ENCODE measurements at places on chromosomes 7 and 10.
A peak's percentile ranks its signal among the peaks of the same experiment; 100 is the strongest.

- no peak for DNase-seq
Observed at GRCh38 chr10:102776779-102777456, 33.2 kb downstream of the WBP1L start.

DNA sequence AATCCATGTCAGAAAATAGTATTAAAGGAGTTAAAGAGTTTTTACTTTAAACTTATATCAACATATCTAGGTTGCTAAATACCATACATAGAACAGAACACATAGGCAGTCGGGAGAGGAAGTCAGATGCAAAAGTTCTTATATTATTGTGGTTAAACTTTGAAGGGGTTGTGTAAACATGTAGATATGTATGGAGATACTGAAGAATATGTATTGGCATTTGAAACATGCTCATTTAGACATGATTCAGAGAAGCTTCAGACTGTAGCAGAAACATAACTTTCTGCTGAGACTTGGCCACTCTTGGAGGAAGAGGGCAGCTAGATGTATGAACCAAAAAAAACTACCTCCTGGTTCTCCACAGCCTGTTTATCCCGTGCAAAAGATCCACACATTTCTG lies 103.5 kb upstream of the FERD3L start:
- DNase-seq, result no peak

GRCh38 chr7:64685741-64686140 lies 19.8 kb downstream of the ZNF107 start:
- no peak for DNase-seq

DNA sequence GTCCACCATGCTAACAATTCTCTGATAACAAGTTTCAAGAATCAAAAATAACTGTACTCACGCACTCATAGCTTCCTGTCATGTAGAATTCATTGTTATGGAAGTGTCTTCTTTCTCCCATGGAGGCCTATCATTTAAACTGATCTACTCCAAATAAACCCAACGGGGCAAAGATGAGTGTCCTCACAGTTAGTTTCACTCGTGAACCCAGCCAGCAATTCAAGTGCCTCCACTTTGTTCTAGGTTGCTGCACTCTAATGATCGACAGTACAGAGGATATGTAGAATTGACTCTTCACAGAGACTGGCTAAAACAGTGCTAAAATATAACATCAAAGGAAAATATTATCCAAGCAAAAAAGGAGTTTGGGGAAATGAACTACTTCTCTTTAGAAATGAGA lies 111.4 kb downstream of the LRRN3 start:
- no peak for DNase-seq

- no peak for DNase-seq
Observed at GRCh38 chr10:120719333-120719732, 131.8 kb upstream of the WDR11 start.

DNA sequence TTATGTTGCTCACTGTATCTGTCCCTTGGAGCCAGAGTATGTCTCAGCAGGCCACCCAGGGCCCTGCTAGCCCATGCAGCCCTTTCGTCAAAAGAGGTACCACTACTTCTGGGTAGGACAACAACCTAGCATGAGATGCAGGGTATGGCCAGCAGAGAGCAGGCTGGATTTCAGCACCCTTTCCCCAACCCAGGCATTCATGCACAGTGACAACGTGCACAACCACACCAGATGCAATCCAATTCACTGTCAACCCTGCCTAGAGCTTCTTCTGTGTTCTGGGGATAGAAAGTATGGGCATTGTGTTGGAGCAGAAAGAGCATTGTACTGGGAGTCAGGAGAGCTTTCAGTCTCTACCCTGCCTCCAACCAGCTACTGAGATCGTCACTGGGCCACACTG lies 37.9 kb downstream of the JAZF1 start:
- DNase-seq, result no peak

DNA sequence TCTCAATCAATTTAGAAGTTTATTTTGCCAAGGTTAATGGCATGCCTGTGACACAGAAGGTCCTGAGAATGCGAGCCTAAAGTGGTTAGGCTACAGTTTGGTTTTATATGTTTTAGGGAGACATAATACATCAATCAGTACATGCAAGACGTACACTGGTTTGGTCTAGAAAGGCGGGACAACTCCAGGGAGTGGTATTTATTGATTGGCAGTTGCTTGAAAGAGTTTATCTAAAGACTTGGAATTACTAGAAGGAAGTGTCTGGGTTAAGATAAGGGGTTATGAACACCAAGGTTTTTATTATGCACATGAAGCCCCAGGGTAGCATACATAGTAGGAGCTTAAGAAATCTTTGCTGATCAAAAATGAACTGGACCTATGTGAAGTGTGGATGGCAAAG lies 21.5 kb downstream of the NPVF start:
- DNase-seq, result no peak

- DNase-seq, result no peak
Observed at GRCh38 chr7:35825974-35826373, 25.1 kb downstream of the SEPTIN7 start.

DNA sequence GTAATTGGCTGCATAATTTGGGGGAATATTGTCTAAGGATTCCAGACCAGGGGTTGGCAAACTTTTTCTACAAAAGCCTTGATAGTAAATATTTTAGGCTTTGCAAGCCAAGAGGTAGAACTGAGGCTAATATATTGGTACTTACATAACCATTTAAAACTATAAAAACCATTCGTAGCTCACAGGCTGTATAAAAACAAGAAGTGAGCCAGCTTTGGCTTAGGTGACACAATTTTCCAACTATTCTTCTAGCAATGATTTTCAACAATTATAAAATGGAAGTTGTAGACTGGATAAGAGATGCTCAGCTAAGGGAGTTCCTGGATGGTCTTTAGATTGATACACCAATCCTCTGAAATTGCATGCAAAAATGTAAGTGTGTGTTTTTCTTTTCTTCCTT lies 1.4 kb downstream of the GPR141 start:
- no peak for DNase-seq

- no peak for DNase-seq
Observed at GRCh38 chr7:42227541-42227935, 9.5 kb downstream of the GLI3 start.

GRCh38 chr7:158394936-158395335 lies 192.7 kb downstream of the PTPRN2 start:
- no peak for DNase-seq

- no peak for DNase-seq
Observed at GRCh38 chr10:91036807-91037411, 116.0 kb upstream of the ANKRD1 start.

- no peak for DNase-seq
Observed at GRCh38 chr7:107057474-107057833, 12.9 kb downstream of the PRKAR2B start.

DNA sequence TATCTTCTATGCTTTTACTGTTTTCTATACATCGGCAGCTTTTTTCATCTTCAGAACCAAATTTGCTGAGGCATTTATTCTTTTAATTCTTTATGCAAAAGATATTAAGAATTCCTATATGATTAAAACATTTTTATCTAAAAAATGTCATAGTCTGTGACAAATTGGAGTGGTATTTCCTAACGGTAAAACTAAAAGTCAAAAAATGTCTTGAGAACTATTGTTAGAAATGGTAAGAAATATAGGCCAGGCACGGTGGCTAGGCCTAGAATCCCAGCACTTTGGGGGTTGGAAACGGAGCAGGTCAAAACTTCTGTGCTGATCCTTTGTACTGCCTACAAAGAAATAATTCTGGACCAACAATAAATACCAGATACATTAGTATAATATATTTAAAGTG lies 57.7 kb upstream of the PRR15 start:
- no peak for DNase-seq

GRCh38 chr7:30322271-30323005 lies 38.0 kb downstream of the ZNRF2 start:
- DNase-seq, result no peak

DNA sequence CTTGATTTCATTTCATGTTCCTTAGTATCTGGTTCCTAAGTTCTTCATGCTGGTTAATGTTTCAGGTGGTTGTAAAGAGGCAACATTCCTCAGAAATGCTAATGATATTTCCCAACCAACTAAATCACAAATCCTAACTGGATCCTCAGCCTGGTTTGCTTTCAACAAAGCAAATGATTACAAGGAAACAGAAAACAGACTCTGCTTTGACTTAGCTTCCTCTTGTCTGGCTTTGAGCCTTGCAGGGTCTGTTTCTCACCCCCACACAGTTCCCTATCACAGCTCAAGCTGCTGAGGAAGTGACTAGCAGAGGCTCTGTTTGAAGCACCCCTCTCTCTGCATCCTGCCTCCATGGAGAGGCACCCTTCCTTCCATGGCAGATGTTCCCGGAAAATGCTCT lies 130.2 kb upstream of the CTTNBP2 start:
- DNase-seq, result no peak

GRCh38 chr10:97650726-97651125 lies 10.3 kb downstream of the PI4K2A start:
- no peak for DNase-seq

GRCh38 chr10:78155722-78156121 lies 122.1 kb downstream of the RPS24 start:
- no peak for DNase-seq

DNA sequence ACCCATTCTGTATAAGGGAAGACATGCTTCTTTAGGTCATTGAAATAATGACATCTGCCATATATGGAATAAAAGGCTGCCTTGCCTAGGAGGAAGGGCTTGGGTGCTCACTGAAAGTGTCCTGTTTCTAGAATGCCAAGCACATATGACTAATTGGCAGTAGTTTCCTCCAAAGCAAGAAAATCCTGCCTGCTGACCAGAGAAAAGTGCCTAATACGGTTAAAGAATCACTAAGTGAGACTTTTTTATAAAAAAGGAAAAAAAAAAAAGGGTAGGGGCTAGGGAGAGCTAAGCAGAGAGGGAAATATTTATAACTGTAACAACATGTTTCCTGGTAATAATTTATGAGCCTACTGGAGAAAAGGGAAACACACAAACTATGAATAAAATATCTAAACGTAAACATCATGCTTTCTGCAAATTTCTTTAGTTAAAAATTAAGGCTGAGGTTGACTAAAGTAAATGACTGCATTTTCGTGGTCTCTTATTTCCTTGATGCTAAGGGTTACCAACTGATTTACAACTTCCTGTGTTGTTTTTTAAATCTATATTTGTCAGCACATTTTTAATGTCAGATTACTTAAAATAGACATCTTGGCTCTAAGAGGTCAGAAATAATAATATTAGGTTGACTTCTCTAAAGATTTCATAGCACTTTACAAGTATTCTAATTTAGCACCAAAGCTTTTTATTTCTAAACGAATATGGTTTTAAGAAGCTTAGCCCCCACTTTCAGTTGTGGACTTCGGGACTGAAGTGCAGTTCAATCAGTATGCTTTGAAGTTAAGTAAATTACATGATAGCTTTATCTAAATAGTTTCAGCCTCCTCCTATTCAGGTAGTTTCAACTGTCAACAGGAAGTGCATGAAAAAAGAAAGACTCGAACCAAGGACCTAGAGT lies 89.6 kb downstream of the CABCOCO1 start:
- DNase-seq, result no peak

DNA sequence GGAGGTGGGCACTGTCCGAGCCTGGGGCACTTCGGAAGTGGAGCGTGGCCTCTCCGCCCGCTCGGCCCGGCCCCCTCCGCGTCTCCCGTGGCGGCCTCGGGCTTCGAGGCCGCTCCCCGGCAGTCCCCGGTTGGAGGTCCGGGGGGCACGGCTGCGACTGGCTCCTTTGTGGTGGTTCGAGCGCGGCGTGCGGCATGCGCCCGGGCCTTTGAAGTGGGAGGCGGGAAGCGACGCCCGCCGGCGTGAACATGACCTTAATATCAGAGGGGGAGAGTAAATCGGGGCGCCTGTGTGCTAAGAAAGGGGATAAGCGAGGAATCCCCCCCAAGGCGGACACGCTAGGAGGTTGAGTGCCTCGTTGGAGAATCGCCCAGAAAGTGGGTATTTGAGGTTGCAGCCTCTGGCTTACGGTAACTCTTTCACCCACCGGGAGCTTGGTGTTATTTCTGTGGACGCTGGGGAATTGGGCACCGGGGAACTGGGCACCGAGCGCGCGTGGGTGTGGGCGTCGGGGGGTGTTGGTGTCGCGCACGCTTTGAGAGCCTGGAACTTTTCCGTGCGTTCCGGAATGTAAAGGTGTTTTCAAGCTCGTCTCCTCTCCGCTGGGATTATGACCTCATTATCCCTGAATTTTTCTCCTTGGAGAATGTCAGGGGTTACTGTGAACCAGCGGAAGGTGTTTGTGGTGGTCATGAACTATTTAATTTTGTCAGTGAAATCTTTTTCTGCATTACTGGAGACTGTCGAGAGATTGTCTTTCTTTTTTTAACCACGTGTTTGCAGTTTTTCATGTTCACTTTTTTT lies 660 bp downstream of the SUV39H2 start:
- peak; percentile 30 for DNase-seq

GRCh38 chr7:121871188-121871587 lies 1.8 kb upstream of the PTPRZ1 start:
- DNase-seq, result no peak

DNA sequence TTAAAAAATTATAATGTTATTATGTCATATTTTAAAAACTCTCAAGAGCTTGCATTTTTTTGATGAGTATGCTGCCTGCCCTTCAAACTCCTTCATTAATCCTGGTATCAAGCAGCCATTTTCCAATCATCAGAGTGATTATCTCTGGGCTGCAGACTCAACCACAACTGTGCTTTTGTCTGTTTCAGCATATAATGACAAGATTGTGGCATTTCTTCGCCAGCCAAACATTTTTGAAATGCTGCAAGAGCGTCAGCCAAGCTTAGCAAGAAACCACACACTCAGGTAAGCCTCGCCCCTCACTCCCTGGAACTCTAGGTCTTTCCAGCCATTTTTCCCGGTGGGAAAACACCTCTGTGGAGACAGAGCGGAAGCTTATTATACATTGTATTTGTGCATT lies 90.0 kb upstream of the STK17A start:
- DNase-seq, result no peak
